ENCODE measurements at places on chromosomes 6 and 20.

GRCh38 chr6:116313101-116313776 is 33.5 kb upstream of the TSPYL1 start:
- DNase-seq: no peak

GRCh38 chr6:123380257-123380656 is 256.5 kb downstream of the TRDN start:
- DNase-seq: peak; percentile 79

DNA sequence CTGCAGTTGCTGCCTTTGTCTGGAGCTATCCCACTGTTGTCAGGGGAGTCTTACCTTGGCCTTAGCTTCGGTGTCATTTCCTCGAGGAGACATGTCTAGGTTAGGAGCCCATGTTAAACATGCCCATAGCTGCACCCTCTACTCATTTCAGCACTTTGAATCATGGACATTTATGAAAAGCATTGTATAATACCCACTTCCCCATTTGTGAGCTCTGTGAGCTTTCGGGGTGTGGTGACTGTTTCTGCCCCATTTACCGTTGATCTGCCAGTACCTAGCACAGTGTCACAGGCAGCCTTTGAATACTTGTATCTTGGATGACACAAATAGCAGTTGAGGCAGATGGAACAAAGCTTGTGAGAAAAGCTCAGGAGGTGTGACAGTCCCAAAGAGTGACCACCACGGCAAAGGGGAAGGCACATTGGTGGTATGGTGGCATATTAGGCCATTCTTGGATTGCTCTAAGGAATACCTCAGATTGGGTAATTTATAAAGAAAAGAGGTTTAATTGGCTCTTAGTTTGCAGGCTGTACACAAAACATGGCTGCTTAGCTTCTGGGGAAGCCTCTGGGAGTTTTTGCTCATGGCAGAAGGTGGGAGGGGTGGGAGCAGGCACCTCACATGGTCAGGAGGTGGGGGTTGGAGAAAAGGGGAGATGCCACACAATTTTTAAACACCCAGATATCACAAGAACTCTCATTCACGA is 42.0 kb downstream of the JARID2 start:
- no peak for DNase-seq

GRCh38 chr6:7196019-7196402 is 88.2 kb downstream of the RREB1 start:
- no peak for DNase-seq

GRCh38 chr6:161477876-161478425 is 204.1 kb upstream of the AGPAT4 start:
- DNase-seq: no peak

DNA sequence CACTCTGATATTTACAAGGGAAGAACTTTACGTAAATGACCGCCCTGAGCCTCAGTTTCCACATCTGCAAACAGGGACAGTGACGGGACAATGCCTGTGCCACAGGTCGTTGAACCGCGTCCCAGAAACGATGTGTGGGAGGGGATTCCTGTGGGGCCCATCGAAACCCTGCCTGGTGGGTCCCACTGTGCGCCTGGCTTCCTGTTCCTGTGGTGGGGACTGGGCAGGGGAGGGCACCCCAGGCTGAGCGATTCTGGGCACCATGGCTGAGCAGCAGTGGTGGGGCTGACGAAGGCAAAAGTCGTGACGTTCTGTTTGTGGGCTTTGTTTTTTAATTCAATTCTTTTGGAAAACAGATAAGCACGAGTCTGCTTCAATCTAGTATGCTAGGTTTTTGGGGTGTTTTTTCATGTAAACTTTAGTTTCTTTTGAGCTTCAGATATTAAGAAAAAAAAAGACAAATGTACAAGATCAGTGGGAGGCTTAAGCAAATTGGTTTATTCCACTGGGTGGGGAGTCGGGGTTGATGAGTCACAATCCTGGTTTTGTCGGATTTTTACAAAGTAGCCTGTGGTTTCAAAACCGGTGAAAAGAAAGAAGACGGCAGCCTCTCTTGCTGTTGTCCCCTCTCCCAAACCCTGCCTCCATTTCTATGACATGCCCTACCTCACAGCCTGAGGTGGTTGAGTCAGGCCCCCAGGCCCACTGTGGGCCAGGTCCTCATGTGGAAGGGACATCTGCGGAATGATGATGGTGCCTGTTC is 40.4 kb downstream of the GNAS-AS1 start:
- DNase-seq: no peak

- no peak for DNase-seq
These were observed 130.2 kb upstream of the HDDC2 start for GRCh38 chr6:125431971-125432370.

DNA sequence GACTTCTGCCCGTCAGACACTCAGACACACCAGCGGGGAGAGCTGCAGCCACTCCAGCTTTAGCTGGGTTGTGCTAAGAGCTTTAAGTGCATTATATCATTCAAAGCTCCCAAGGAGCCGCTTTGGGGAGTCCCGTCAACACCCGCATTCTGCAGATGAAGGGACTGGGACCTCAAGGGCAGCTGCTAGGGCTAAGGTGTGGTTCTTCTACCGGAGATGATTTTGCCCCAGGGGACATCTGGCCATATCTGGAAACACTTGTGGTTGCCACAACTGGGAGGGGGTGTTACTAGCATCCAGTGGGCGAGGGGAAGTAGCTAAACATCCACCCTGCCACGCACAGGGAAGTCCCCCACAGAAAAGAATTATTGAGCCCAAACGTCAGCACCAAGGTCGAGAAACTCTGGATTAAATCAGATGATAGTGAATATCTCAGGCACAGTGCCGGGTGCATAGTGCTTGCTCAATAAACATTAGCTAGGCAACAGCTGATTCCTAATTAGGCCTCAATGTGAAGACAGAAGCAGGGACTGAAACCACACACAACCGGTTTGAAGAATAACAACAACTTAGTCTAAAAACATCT is 29.6 kb downstream of the PMEPA1 start:
- no peak for DNase-seq

DNA sequence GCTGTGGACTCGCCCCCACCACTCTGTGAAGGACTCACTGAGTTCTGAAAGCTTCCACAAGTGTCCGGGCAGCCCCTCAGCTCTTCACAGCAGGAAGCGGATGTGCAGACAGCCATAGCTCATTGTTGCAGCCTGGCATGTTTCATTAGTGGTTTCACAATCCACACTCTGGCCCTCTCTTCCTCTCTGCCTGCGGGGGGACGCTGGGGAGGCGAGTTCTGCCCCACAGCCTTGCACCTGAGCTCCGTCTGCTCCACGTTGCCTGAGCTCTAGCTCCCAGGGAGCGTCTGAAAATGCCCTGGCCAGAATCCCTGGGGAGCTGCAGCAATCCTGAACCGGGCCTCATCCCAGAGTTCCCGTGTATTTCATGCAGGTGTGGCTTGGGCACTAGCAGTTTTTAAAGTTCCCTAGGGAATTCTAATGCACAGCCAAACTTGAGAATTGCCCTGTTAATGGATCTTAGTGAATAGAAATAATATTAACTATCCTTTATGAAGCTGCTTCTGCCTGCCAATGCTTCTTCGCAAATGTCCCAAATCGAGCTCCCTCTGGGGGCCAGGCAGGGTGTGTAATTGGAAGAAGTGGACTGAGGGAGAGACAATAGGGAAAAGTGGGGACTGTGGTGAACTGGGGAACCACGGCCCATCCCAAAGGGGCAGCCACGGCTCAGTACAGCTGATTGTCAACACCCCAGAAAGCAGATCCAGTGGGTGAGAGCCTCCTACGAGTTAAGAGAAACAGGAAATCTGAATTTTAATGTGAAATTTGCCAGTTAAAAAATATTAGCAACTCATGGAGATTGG is 51.5 kb downstream of the CTCFL start:
- no peak for DNase-seq

DNA sequence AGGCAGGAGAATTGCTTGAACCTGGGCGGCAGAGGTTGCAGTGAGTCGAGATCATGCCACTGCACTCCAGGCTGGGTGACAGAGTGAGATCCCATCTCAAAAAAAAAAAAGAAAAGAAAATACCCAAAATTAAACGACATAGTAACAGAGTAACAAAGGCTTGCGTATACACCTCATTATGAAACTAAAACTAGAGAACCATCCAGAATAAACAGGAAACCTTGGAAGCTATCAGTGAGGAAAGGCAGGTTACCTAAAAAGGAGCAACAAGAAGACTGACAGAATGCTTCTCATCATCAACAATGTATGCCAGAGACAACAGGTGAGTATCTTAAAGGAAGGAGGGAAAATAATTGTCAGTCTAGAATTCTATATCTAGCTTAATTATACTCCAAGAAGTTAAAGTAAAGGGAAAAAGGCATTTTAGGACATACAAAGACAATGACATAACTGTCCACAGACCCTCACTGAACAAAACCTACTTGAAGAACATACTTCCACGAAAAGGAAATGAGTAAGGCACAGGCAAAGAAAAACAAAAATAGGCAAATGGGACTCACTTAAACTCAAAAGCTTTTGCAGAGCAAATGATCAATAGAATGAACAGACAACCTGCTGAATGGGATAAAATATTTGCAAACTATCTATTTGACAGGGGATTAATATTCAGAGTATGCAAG is 64.1 kb upstream of the NT5E start:
- no peak for DNase-seq

DNA sequence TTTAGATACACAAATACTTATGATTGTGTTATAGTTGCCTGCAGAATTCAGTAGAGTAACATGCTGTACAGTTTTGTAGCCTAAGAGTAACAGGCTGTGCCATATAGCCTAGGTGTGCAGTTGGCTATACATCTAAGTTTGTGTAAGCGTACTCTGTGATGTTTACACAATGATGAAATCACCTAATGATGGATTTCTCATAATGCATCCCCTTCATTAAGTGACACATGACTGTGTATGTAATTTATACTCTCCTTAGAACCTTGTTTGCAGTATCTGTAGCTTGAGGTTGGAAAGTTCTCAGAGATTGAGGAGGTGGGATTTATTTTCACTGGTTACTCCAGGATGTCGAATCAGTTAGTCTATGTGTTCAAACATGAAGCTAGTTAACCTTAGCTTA is 67.0 kb upstream of the TMEM30A start:
- DNase-seq: no peak

DNA sequence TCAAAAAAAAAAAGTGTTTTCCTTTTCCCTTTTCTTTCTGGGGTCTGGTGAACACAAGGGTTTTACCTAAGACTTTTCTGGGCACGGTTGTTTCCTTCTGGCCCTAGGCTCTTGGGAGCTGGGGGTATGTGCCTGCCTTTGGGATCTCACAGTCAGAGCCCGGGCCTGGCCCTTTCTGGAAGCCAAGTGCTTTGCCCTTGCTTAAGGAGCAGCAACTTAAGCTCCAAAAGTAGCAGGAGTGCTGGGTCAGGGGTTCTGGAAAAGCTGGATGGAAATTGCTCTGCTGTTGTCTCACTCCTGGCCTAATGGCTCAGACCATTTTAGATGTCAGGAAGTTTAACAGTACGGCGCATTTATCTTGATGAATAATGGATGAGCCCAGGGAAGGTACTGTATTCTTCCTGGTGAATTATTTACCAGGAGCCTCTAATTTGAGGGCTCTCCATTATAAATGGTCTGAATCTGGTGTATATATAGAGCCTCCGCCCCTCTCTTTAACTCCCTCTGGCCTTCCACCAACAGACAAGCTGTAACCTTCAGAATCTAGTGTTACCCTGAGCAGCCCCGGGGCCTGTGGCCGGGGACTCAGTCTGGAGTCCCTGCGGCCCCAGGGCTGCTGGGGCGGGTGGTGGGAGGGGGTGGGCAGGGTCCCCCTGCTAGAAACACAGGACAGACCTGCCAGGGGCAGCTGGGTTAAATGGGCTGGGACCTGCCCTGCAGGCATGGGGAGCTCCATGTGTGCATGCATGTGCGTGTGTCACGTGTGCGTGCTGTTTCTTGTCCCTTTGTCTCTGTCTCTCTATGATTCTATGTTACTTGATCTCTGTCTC is 37.5 kb downstream of the PTK7 start:
- no peak for DNase-seq

- DNase-seq: no peak
These were observed 95.5 kb downstream of the THBS2 start for GRCh38 chr6:169158174-169158573.

DNA sequence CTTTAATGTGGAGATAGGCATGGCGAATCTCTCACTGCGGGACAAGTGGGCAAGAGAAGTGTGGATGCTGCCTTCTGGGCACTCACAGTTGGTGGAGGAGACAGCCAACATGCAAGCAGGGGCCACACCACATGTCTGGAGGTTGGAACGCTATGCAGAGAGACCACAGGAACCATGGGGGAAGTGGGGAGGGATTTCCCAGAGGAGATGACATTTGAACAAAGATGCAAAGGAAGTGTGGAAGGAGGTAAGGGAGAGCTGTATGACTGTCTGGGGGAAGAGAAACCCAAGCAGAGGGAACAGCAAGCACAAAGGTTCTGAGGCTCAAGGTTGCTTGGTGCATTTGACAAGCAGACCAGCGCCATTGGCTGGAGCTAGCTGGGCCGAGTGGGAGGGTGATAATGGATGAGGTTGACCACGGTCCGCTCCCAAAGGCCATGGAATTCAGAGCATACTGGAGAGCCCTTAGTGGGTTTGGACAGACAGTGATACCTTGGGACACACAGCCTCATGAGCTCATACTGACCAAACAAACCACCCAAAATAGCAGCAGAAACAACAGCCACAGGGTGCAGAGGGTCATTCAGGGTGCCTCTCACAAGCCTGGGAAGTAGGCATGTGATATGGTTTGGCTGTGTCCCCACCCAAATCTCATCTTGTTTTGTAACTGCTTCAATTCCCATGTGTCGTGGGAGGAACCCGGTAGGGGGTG is 7.6 kb upstream of the FAM110A start:
- DNase-seq: no peak

DNA sequence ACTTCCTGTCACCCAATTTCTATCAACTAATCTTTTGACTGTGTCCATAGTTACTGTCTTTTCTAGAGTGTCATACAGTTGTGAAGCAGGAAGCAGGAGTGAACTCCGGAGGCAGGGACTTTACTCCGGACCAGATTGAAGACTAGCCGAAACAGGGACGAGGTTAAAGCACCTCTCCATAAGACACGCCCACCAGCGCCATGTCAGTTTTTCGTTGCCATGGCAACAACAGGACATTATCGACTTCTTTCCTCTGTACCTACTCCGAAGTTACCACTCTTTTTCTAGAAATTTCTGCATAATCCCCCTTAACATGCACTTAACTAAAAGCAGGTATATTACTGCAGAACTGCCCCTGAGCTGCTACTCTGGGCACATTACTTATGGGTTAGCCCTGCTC is 25.2 kb downstream of the TRIM38 start:
- DNase-seq: no peak

GRCh38 chr6:17349427-17349826 is 44.0 kb upstream of the CAP2 start:
- DNase-seq: no peak

DNA sequence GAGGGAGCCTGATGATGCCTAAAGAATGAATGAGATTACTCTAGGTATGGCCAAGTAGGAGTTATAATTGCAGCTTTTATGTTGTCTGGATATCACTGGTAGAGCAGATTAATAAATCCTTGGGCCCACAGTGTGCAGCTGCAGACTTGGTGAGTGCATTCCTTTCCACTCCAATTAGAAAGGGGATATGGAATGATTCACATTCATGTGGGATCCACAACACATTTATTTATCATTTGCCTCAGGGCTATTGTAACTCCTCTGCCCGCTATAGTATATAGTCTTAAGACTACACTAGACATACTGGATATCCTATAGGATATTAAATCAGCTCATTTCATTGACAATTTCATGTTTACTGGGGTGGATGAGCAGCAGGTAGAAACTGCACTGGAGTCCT is 11.6 kb upstream of the HLA-G start:
- DNase-seq: no peak

- DNase-seq: no peak
These were observed 13.5 kb downstream of the ARG1 start for GRCh38 chr6:131586543-131586942.

GRCh38 chr6:111846066-111846465 is 27.2 kb downstream of the FYN start:
- DNase-seq: no peak

- DNase-seq: peak; percentile 41
These were observed 78.3 kb upstream of the CTNNBL1 start for GRCh38 chr20:37615340-37616109.

Measured in NCI-H446 (cell line).